ENCODE measurements at places on chromosomes 12 and 14. TPM values are rescaled to one million over a fixed set of nuclear protein-coding genes. Genes with fewer than 3 reads are reported as not detected.

DAO gene
- total RNA-seq = not detected

SLC5A8 gene
- total RNA-seq = not detected

ZBTB42 gene
- total RNA-seq = 1.2 TPM

ADGRD1 gene
- total RNA-seq = 1.3 TPM

NANOG gene
- 0.51 TPM for total RNA-seq

GUCY2C gene
- 0.08 TPM for total RNA-seq

KERA gene
- total RNA-seq = not detected

NUP37 gene
- total RNA-seq = 58.8 TPM

DNA sequence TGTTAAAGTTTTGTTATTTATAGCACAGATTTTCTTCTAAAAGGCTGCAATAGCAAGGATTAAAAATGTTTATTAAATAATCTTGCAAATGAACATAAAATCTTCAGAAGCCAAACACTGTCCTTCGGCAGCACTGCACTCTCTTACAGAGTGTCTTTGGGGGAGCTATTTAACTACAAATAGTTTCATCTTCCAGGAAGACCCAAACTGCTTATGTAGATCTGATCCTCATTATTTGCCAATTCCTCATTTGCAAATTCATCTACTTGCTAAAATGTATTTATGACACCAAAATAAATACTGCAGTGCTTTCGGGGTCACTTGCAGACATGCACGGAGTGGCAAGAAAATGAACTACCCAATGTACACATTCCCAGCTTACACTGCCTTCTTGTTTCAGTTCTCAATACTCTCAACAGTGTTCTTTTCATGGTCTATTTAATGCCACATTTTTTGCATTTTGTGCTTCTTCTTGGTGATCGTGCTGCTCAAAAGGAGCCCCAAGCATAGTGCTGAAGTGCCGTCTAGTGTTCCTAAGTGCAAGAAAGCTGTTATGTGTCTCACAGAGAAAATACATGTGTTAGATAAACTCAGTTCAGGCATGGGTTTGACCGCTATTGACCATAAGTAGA, 128.1 kb downstream of the PRKD1 start:
- DNase-seq = peak; percentile 2

GRCh38 chr12:12357719-12358461, 1.0 kb downstream of the BORCS5 start:
- no peak for DNase-seq

DNA sequence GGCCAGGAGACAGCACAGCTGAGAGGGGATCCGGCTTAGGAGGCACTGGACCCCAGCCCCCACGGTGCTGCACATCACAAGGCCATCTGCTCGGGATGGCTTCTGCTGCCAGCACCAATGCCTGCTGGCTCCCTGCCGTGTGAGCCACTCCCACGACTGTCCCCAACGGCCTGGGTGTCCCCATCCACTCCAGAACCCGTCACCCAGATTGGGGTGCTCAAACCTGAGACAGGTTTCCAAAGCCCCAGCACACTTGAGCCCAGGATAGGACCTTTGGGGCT, 102.4 kb downstream of the RFLNA start:
- DNase-seq = no peak

DNA sequence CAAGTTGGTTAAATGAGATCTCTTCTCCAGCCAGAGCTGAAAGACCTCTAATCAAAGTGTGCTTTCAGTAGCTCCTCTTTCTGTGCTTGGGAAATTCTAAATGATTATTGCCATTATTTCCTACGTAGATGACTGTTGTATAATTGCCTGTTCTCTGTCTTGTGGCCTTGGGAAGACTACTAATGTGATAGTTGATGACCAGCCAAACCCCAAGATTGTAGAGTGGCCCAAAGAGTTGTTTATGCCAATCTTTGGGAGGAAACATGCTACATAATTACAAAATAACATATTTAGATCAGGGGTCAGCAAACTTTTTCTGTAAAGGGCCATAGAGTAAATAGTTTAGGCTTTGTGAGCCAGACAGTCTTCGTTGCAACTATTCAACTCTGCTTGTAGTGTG, 135.1 kb upstream of the DIO2 start:
- no peak for DNase-seq

- no peak for DNase-seq
Observed at GRCh38 chr12:132631666-132632065, 13.1 kb downstream of the P2RX2 start.

DNA sequence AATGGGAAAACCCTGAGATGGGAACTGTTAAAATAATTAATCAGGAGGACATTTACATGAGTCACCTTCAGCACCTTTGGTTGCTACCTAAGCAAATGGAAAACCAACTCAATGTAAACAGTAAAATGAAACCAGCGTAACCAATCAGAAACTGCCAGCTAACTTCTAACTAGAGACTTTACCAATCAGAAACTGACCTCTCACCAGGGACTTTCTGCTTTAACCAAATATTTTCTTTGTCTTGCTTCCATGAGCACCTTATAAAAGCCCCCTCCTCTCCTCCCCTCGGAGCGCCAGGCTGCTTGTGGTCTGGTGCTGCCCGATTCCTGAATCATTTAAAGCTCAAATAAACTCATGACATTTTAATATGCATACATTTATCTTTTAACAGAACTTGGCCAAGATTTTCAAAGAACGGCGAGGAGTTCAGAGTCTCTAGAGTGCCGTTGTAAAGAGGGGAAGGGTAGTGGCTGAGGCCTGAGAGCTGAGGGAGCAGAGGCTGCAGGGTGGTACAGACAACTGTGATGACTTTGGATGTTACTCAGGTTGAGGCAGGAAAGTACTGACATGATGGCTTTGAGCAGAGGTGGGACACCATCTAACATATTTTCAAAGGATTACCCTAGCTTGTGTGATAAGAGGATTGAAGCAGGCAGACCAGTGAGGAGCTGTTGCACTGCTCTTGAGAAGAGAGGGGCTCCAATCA, 183.6 kb downstream of the CRADD start:
- DNase-seq = no peak

DNA sequence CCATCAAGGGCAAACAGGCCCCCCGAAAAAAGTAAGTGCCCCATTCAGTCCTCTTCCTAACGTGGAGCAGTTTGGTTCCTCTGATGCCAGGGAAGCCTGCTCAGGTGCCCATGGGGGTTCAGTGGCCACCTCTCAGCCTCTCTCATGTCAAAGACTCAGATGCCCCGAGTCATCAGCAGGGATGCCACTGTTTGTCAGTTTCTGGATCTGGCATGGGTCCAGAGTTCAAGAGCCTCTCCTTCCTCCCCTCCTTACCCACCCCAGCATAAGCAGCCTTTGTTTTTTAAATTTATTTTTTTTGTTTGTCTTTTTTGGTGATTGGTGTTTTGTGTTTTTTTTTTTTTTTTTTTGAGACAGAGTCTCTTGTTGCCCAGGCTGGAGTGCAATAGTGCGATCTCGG, 11.3 kb downstream of the KMT5A start:
- DNase-seq = no peak

- no peak for DNase-seq
Observed at GRCh38 chr14:58863661-58864345, 226.0 kb downstream of the DACT1 start.

- DNase-seq = no peak
Observed at GRCh38 chr12:51536159-51536558, 54.9 kb upstream of the SCN8A start.

GRCh38 chr12:122793685-122794106, 19.3 kb downstream of the CCDC62 start:
- no peak for DNase-seq

GRCh38 chr14:48125654-48126053, 450.2 kb upstream of the MDGA2 start:
- DNase-seq = no peak

DNA sequence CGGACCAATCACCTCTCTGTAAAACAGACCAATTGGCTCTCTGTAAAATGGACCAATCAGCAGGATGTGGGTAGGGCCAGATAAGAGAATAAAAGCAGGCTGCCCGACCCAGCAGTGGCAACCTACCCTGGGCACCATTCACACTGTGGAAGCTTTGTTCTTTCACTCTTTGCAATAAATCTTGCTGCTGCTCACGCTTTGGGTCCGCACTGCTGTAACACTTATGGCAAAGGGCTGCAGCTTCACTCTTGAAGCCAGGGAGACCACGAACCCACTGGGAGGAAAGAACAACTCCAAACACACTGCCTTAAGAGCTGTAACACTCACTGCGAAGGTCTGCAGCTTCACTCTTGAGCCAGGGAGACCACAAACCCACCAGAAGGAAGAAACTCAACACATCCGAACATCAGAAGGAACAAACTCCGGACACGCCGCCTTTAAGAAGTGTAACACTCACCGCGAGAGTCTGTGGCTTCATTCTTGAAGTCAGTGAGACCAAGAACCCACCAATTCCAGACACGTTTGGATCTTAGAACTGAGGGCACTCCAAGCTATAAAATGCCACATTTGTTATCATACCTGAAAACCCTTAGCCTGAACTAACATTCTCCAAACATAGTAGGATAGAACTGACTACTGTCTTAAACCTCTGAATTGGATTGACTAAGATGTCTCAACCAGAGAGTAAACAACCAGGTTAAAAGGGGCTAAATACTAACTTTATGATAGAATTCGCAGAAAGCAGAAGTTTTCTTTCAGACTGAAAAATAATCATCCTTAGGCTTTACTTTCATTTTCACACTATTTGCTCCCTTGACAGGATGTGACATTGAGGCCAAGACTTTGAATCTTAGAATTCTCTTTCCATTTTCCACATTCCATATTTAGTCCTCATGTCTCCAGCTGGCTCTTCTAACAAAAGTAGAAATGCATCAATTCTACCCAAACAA, 33.6 kb downstream of the CDKL1 start:
- no peak for DNase-seq

DNA sequence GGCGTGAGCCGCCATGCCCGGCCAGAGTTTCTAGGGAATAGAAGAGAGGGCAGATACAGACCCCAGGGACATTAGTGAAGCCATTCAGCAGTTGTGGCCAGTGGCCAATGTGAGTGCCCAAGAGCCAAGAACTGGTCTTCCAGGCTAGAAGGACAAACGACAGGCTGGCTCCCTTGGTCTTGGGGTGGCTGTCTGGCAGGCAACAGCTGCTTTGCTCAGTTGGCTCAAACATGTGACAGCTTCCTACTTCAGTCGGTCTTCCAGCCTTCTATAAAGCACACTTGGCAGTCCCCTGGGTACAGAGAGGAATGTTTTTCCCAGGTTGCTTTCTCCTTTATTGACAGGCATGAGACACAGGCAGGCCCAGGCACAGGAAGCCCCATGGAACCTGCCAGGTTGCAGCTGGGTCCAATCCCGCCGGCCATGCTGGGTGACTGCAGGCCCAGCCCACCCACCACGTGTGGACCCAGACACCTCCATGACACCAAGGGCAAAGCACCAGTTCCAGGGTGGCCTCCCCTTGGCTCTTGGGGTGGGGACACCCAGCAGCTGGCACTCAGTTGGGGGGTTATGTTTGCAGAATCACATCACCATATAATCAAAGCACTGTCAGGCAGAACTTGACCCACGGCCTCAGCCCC, 15.4 kb downstream of the CHGA start:
- no peak for DNase-seq

DNA sequence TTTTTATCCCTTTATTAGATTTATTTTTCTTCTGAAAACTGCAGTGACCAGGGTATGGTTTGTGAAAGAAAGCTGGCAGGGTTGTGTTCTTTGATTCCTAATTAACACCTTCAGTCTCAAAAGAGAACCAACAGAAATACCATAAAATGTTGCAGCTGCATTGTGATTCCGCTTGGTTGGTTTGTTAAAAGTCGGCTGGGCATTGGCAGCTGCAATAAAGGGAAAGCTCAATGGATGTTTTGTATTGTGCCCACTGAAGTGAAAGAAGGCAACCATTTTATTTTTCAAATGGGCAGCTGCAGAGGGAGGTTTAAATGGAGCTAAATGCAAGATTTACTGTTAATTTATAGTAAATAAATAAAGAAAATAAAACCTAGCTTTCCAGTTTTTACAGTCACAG, 16.7 kb downstream of the LGR5 start:
- DNase-seq = no peak

DNA sequence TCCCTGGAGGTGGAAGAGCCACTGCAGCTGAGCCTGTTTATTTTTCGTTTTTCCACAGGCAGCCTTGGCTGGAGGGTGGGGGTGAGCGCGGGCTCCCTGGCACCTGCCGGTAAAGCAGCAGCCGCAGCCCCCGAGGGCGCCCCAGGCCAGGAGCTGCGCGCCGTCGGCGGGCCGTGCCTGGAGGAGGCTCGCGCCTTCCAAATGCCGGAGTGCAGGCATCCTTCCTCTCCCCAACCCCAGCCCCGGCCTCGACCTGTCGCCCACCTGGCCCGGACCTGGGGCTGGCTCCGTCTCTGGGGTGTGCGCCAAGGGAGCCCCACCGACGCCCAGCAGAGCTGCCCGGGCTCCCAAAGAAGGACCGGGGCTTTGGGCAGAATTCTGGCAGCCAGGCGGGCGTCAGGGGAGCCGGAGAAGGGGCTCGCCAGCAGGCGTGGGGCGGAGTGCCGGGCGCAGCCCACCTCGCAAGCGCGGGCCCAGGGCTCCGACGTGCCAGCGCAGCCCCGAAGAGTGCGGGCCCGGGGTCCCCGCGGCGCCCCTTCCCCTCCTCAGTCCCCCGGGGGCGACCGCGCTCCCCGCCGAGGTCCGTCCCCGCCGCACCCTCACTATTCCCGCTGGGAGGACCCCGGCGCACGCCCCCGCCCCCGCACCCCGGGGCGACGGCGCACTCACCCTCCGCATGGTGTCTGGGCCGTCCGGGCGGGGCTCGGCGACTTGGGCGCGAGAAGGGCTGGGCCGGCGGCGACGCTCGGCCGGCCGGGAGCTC, 130.3 kb downstream of the NDUFA12 start:
- DNase-seq = no peak

- no peak for DNase-seq
Observed at GRCh38 chr14:100105357-100106169, 40.3 kb downstream of the EVL start.

GRCh38 chr14:106666341-106666740, 1140.0 kb downstream of the TMEM121 start:
- DNase-seq = no peak

DNA sequence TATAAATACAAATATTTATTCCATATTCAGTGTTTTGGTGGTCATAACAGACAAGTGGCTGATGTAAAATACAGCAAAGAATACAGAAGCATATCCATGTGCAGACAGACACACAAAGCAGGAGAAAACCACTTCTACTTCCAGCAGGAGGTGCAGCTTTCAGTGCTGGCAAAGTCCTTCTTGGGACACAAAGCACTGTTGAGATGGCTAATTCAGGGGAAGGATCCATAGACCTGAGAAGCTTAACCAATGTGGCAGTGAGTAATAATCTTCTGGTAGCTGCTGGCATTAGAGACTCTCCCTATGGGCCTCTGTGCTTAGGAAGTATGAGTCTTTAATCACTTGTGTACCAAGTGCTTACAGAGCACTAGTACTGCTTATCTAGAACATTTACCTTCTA, 26.8 kb downstream of the AMN1 start:
- DNase-seq = no peak

DNA sequence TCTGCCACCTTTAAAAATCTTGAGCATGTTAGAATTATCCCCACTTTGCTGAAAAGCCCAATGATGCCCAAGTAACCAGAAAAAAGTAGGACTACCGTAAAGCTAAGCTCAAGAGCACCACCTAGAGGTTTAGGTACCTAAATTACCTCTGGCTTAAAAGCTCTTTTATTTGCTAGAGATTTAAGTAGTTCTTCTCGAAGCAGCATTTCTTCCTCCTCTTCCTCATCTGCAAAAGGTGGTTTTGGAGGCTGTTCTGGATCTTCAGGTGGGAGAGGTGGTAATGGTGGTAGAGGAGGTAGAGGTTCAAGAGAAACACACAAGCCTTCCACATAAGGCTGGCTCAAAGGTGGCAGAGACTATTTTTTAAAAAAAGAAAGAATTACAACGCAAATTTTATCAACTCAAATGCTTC, 26.9 kb downstream of the ZFC3H1 start:
- peak; percentile 12 for DNase-seq
